ENCODE measurements at places on chromosomes 2 and 18.

GRCh38 chr2:69774984-69775982 lies 33.3 kb downstream of the ANXA4 start:
- DNase-seq = no peak

- no peak for DNase-seq
Measured at GRCh38 chr18:23063502-23063901, 71.8 kb upstream of the CABLES1 start.

GRCh38 chr2:215082446-215082845 lies 56.0 kb downstream of the ABCA12 start:
- DNase-seq = no peak

DNA sequence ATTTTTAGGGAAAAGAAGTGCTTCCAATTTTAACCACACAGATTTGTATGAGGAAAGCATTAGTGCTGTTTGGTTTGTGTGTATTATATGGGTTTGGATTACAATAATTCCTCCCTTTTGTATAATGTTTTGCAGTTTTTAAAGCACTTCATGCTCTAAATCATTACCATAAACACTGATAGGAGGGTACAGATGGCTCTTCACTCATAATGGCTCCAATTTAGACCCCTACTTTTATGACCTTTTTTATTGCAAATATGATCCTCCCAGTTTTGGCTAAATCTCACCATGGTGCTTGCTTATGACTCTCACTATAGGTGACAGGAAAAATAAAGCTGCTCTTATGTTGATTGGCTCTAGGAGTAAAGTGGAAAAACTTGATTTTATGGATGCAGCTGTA lies 23.8 kb upstream of the TMEM17 start:
- DNase-seq = no peak

DNA sequence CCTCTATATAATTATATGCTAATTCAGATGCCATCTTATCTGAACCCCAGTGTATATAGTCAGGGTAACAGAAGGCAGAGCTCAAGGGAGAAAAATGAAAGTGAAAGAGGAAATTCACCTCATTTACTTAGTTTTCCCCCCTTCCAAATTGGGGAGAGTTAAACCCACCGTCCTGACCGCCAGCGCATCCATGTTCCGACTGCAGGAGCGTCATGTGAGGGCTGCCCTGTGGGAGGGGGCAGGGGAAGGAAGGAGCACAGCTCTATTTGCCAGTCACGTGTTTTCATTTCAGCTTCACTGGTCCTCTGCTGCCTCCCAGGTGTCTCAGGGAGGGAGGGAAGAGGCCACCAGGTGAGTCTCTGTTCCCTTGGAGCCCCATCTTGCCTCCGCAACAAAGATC lies 13.2 kb downstream of the CNNM4 start:
- no peak for DNase-seq

DNA sequence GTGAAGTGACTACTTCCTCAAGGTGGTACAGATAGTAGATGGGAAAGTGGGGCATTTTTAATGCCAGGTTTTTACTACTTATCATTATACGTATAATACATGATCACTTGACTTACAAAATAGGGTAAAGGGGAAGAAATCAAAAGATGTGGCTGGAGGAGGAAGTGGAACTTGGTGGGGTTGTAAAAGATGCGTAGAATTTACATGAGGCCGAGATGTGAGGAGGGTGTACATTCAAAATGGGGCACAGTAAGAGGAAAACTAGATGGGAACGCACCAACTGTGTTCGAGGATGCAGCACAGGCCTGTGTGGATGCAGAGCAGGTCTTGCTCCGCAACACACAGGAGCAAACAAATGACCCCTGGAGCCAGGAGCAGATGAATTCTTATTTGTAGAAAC lies 403.3 kb downstream of the TXNL1 start:
- DNase-seq = no peak

DNA sequence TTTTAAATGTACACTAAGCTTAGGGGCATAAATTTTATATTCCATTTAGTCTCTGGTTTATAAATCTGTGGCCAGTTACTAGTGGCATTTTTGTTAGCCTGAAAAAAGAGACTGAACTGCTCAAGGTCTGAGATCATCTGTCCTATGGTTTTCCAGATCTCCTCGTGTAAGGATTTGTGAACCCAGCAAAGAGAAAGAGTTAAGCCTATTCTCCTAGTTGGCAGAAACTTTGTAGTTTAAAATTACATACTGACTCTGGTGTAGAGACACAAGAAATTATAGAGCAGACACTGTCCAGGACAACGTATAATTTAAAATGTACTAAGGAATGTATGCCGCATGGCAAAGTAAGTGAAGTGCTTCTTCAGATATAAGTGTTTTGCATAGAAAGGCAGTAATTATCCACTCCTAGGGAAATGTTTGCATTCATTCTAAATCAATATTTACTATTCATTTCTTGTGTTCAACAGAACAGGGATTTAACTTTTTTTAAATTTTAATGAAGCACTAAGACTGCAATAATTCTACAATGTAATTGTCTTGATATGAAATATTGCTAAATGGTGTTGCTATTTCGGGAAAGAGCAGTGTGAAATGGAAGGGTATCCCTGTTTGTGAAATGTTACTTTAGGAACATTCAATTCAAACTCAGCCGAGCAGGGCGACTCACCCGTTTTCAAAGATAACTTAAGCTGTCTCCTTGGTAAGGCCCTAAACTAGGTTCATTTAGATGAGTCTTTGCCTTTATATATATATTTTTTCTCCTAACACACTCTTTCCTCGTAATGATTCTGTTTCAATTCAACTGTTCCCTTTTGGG lies 508.4 kb upstream of the ZEB2 start:
- no peak for DNase-seq

GRCh38 chr2:121949271-121949670 lies 193.8 kb downstream of the TSN start:
- DNase-seq = no peak

GRCh38 chr2:207662203-207662602 lies 37.0 kb upstream of the METTL21A start:
- DNase-seq = no peak

GRCh38 chr2:165055082-165055851 lies 99.9 kb upstream of the SLC38A11 start:
- DNase-seq = no peak

Data from KG1 (cell line).